ENCODE measurements at places on chromosomes 3 and 15.
A peak's percentile ranks its signal among the peaks of the same experiment; 100 is the strongest.

DNA sequence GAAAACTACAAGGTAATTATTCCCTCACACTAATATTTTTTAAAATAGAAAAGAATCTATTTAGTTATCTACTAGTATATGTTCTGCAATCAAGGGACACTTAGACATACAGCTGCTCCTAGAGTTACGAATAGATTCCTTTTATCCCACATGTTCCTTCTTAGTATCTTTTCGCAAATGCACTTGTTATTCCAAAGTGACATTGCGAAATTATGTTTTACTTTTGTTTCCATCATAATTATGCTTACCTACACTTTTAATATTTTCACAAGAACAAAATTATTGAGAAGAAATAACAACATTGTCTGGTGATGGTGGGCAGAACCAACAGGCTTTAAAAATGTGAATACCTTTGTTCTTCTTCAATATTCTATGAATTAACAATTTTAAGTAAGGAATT is 107.1 kb upstream of the MELTF start:
- no peak for DNase-seq

GRCh38 chr3:41751597-41751996 is 210.3 kb downstream of the ULK4 start:
- no peak for DNase-seq

GRCh38 chr3:134332344-134332743 is 41.9 kb downstream of the AMOTL2 start:
- DNase-seq = no peak

- no peak for DNase-seq
These were observed 32.3 kb upstream of the MAP3K13 start for GRCh38 chr3:185330644-185331043.

DNA sequence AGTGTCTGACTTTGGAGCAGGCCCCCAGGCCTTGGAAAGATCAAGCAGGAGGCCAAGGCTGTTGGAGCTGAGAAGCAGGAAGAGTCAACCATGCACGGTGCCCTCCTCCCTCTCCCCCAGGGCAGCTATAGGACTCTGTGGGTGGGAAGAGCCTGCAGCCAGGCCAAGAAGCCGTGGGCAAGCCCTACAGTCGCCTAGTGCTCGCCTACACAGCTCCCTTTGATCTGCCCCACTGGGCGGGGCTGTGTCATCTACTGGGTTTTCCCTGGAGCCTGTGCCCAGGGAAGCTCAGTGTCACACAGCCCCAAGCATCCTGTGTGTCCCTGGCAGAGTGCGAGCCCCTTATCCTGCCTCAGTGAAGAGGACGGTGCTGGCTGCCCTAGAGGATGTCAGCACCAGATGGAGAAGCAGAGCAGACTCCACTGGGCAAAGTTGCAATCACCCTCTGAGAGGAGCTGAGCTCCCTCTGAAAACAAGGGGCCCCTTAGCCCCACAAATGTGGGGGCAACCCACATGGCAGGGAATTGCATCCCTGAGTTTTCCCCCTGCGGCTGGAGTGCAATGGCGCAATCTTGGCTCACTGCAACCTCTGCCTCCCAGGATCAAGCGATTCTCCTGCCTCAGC is 72.2 kb downstream of the KLF13 start:
- no peak for DNase-seq

GRCh38 chr3:106326941-106327695 is 458.3 kb upstream of the CBLB start:
- no peak for DNase-seq

DNA sequence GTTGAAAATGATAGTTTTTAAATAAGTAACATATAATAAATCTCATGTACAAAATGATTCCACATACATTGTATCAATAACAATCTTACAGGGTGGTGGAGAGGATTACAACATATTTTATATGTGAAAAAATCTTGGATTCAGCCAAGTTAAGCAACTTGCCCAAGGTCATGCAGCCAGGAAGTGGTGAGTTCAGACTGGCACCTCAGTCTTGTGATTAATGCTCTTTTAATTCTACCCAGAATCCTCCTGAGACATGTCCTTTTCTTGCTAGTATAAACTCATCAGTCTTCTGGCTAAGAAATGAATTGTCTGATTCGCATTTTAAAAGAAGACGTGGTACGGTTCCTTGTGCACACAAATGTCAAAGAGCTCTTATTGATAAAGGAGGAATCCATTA is 4.5 kb upstream of the MYRIP start:
- DNase-seq = no peak

DNA sequence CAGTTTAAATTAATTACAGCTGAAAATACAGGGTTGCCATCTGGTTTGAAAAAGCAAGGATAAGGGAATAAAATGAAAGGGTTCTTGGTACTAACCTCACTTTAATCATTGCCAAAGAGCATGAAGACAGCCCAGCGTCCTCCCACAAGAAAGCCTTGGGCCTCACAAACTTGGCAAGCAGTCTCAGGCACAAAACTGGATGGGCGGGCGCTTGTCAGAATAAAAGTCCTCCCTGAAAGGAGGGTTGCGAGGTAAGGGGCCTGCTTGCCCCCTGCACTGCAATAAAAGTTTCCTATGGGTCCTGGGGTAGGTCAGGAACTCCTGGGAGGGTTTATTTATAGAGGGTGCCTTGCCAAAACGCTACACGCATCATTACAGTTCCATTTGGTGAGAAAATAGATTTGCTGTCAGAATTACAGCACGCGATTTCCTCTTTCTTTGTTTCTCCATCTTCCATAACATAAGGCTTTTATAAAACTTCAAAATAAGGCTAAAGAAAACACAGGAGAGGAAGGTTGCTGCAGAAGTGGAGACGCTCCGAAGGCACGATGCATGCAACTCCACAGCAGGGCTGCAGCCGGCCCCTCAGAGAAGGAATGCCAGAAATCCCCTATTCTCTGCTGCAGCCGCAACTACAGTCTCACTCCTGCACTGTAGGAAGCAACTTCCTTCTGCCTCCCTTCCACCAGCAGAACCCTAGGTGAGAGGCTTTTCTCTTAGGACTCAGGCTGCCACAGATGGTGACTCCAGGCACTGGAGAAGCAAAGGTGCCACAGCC is 61.3 kb downstream of the VGLL4 start:
- DNase-seq = no peak

- no peak for DNase-seq
These were observed 1260.4 kb upstream of the ALCAM start for GRCh38 chr3:104106276-104106675.

- no peak for DNase-seq
These were observed 73.0 kb downstream of the TRPC1 start for GRCh38 chr3:142796823-142797222.

GRCh38 chr15:53506370-53506769 is 253.1 kb downstream of the WDR72 start:
- DNase-seq = no peak

GRCh38 chr3:80677796-80678195 is 910.0 kb upstream of the ROBO1 start:
- no peak for DNase-seq

DNA sequence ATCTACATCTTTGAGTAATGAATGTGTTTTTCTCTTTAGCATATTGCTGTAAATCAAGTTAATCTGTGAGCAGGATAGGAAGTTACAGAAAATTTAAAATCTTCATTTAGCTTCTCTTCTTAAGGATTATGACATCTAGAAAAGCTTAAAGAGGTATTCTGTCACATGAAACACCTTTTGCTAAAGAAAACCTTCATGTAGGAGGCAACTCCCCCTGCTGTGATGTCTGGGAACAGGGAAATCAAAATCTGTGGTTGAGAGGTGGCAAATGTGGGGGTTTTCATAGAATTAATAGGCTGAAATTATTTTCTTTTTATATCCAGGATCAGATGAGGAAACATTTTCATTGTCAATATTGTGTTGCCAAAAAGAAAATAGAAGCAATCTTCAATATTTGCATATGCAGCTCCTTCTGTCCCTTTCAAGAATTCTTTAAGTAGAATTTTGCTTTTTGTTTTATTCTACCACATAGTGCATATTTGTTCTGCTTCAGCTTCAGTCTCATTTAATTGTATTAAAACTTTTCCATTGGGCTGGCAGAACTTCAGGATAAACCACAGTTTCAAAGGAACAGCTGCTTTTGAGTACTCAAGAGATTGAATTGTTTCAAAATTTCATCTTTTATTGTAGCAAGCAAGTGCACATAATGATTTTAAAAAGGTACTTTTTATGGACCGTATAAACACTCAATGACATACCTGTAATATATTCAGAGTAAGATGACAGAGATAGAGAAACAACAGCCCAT is 128.4 kb downstream of the RAP2B start:
- no peak for DNase-seq

GRCh38 chr3:8403996-8404395 is 97.6 kb upstream of the LMCD1 start:
- no peak for DNase-seq

GRCh38 chr3:5297895-5298294 is 110.4 kb downstream of the EDEM1 start:
- no peak for DNase-seq

GRCh38 chr3:51591231-51591630 is 52.7 kb downstream of the RAD54L2 start:
- no peak for DNase-seq

GRCh38 chr3:156643729-156644389 is 30.5 kb upstream of the TIPARP start:
- peak; percentile 45 for DNase-seq

- no peak for DNase-seq
These were observed 127.2 kb upstream of the MANF start for GRCh38 chr3:51257870-51258269.

DNA sequence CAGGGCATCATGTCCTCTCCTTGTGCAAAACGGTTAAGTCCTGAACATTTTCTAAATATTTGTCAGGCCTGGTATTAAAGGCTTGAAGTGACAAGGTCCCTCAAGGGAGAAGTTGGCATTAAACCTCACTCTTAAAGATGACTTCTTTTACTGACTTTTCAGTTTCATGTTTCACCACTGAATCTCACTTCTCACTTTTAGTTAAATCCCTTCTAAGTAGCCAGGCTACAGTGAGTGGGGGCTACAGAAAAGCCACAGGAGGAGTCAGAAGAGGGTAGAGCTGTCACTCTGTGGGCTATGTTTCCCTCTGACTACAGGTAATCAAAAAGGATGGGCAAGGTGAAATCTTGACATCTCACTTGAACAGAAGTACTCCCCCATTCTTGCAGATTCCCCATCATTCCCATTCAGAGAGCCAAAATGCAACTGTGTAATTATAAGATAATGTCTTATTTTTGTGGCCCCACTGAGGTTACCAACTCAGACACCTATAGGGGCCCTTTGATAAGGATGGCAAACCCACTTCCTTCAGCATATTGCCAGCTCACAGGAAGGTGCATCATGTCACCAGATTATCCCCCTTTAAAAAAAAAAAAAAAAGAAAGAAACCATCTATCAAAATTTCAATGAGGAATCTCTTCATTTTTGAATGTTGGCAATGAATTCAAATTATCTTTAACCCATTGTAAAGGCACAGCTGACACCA is 790.1 kb upstream of the CFAP20DC start:
- no peak for DNase-seq

GRCh38 chr15:31262143-31262530 is 64.5 kb upstream of the KLF13 start:
- DNase-seq = no peak

GRCh38 chr3:40181182-40181581 is 128.3 kb upstream of the EIF1B start:
- DNase-seq = no peak

GRCh38 chr3:40281995-40282394 is 27.5 kb upstream of the EIF1B start:
- DNase-seq = no peak

- no peak for DNase-seq
These were observed 5.5 kb upstream of the COLQ start for GRCh38 chr3:15527031-15527459.
